ENCODE measurements at places on chromosomes 4 and X.

- DNase-seq = no peak
These were observed 168.3 kb downstream of the AREG start for GRCh38 chr4:74613266-74613665.

DNA sequence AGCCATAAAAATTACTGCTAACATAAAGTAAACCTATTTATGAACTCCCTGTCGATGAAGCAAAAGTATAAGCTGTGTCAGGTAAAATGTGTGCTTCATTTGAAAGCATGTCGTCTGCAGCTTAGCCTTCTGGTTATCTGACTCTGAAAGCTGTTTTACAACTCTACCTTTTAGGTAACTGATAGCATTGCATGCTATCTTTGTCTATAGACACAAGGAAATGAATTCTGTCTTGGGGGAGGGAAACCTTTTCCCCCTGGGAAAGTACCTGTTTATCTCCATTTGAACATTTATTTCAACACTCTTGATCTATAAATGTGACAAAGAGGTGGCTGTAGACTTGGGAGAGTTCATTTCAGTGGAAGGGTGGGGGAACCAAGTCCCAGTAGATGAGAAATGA, 51.4 kb downstream of the RAB40A start:
- no peak for DNase-seq

DNA sequence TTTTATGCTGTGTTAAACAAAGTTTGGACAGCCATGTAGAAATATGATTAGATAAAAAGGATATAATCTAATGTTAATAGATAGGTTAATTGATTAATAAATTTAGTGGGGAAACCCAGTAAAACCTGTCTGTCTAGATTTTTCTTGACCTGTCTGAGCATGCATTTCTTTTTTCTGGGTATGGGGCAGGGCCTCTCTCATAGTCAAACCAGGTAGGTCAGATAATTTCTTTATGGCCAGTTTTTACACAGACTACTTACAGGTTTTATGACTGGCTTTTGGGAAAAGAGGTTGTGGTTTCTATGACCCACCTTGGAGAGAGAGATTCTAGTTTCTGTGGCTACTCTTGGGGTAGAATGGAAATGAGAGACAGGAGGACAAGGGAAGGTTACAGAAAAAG, 135.6 kb upstream of the EPHA5 start:
- DNase-seq = no peak

GRCh38 chr4:7828793-7829301, 110.8 kb downstream of the AFAP1 start:
- DNase-seq = no peak

DNA sequence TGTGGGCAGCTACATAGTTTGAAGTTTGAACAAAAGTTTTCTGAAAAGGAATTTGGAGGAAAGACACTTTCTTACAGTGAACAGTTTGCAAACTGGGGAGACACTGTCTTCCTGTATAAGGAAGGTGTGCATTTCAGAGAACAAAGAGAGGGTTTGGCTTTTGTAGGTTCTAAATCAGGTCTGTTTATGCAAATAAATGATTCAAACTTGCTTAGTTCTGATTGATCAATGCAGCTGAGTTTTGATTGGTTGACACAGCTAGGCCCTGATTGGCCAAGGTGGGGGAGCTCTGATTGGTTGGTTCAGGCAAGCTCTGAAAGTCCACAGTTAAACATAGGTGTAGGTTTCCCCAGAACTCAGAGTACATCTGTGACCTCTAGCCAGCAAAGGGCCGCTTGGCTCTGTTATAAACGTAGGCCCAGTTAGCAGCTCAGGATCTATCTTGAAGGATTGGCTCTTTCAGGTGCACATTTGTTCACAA, 63.0 kb upstream of the ENPP6 start:
- no peak for DNase-seq

DNA sequence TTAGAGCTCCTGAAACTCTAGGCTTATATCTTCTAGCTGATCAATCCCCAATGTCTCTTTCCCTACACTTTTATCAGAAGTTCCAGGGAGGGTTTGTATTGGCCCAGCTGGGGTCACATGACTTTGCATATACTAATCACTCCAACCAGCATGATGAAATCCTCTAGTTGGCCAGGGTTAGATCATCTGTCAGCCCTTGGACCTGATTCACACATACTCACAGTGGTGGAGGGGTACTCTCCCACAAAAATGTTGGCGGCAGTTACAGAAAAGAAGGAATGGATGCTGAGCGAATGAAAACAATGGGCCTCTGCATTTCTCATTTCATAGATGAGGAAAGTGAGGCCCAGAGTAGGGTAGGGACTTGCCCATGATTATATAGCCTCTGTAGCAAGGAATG, 151.1 kb downstream of the PJA1 start:
- DNase-seq = no peak

DNA sequence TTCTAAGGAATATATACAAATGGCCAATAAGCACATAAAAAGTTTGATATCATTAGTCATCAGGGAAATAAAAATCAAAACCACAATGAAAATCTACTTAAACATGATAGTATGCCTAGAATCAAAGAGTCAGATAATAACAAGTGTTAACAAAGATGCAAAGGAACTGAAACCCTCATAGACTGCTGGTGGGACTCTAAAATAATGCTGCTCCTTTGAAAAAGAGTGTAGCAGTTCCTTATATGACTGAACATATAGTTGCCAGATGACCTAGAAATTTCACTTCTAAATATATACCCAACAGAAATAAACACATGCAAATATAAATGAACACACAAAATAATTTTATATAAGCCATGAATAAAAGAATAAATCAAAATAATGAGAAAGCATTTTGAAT, 205.1 kb upstream of the CTSO start:
- DNase-seq = no peak

- no peak for DNase-seq
These were observed 46.4 kb downstream of the ACOX3 start for GRCh38 chr4:8394061-8394519.

DNA sequence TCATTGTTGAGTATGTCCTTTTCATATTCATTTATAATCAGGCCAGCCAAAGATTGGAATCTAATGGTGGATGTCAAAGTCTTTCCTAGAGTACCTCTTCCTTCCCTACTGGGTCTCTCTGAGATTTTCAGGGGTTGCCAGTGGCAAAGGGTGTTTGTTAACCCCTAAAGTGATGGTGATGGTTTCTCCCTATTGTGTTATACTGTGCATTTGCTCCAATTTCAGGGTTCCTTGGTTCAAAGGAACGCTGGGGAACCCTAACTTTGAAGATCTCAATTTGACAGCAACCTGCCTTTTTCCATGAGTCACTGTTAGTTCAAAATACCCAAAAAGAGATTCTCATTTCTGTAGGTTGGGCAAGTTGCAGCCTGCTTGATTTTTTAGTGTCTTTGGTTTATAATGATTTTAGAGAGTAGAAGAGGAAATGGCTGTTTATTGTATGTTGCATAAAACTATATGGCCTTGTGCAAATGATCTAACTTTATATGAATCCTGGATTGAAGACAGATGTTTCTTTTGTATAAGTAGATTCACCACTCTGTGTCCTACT, 23.0 kb downstream of the GAB1 start:
- no peak for DNase-seq

- DNase-seq = no peak
These were observed 213.2 kb downstream of the ARHGAP24 start for GRCh38 chr4:85688055-85688740.

DNA sequence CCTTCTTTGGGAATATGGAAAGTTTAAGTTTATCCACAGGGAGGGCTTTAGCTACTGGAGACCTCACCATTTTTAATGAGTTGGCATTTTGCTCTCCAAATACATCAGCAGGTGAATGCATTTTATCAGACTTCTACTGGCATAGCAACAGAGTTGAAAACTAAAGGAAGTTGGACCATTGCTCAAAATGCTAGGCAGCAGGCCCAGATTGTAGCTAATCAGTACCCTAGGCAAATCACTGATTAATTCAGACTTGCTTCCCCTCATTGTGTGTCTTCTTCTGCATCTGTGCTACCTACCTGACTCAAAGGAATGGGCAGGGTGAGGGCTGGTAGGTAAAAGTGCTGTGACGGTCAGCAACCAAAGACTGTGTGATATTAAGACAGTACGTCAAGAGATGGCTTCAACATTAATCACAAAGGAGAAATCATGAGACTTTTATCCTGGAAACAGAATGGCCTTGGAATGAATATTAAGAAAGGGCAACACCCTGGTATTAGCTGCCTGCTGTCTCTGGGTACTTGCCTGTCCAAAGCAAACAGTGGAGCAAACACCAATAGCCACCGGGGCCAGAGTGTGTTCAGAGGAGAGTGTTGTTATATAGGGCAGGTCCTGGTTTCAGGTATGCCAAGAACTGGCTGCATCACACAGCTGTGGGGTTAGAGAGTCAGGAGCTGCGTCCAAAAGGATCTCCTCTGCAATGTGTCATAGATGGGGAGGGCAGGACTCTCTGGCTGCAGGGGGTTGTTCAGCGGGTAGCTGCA, 17.1 kb upstream of the SMIM20 start:
- no peak for DNase-seq

DNA sequence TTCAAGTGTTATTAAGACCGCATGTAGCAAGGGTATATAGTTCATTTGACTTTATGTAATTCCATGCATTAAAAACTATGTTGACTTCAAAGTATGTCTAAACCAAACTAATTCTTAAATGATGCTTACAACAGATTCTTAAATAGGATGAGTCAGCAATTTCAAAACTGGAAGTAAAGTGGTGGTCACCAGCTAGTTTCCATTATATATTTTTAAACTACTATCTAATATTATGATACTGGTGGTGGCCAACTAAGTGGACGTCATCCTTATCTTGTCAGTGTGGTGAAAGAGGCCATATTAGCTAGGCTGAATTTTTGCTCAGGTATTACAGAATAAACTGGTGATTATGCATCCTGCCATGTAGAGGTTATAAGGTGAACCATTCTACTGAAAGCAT, 1.2 kb downstream of the IL15 start:
- DNase-seq = no peak

DNA sequence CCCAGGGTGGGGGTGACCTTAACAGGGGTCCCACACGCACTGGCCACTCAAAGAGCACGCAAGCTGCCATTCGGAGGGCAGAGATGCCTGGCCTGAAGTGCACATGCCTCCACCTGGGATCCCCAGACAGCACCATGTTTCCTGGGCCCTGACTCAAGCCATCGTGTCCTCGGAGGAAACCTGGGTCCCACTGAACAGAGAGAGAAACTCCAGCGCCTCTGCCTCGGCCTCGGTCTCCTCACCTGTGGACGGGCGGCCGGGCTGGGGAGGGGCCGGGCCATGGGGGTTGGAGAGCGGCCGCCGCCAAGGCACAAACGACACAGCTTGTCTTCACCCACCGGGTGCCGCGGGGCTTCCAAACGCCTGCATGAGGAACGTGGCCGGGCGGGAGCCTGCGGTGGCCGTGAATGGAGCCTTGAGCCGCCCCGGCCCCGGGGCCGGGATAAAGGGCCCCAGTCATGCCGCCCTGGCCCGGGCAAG, 30.0 kb upstream of the FGFR3 start:
- DNase-seq = no peak

- DNase-seq = no peak
These were observed 80.7 kb downstream of the SYNPO2 start for GRCh38 chr4:118969359-118969758.

DNA sequence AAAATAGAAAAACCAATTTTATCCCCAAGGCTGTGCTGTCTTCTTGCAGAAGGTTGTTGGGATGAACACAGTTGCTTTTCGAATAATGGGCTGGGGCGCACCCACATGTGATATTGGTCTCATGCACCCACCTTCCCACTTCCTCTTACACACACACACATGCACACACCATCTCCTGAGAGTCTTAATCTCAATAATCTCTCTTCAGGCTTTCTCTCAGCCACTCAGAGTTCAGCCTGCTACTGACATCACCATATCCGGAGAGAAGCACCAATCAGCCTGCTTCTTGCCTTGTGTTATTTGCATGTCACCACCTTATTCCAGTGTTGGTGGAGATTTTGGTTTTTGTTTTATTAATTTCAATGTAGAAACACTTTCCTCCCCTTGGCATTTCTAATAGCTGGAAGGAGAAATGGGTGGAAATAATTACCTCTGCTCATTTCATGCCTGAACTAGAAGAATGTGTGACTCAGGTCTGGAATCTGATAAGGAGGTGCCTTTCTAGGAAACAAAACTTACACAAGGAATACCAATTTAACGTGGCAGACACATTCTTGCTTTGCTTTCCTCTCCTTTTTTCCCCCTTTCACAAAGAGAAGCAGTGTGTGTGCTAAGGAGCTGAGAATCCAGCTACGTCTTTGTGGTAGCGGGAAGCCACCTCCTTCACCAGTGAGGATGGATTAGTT, 400.2 kb downstream of the MID1IP1 start:
- no peak for DNase-seq

DNA sequence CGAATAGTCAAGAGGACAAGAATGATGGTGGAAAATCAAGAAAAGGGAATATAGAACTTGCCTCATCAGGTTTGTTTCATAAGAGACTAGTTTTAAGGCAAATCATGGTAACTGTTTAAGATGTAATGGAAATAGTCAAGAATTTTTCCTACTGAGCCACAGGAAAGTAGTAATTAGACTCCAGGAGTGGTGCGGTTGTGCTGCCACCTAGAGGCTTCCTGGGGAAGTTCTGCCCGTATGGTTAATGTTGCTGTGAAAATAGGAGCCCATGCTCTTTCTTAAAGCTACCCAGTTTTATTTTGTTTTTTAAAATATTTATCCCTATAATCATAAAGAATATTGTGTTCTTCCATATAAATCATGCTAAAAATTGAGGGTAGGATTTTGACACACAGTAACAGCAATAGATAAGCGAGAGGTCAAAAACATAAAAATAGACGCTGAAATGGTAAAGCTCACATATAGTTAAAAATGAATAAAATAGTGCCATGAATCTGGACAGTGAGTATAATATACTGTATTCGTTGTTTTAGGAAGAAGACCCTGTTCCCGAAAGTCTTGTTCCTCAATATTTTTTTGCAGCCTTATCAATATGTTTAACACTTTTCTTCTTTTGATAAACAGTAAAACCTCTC, 87.0 kb downstream of the PHOX2B start:
- no peak for DNase-seq

DNA sequence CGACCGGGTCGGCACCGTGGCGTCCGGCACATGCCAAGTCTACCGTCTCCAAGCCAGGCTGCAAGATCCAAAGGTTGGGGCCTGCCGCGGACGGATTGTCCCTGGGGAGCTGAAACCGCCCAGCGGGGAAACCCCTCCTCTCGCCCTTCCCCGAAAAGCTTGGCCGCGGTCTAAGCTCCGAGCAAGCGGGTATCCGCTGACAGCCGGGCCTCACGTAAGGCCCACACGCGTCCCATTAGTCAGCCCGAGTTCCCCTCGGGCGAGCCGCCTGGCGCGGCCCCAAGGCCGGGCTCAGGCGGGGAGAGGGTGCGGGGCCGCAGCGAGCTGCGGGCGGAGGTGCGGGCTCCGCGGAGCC, 6.8 kb upstream of the BCOR start:
- DNase-seq = no peak
